NCI-H1694 treated with DMSO at 0.1 percent for 48 hours (cell line): ENCODE measurements at places on chromosomes 12 and 14.

DNA sequence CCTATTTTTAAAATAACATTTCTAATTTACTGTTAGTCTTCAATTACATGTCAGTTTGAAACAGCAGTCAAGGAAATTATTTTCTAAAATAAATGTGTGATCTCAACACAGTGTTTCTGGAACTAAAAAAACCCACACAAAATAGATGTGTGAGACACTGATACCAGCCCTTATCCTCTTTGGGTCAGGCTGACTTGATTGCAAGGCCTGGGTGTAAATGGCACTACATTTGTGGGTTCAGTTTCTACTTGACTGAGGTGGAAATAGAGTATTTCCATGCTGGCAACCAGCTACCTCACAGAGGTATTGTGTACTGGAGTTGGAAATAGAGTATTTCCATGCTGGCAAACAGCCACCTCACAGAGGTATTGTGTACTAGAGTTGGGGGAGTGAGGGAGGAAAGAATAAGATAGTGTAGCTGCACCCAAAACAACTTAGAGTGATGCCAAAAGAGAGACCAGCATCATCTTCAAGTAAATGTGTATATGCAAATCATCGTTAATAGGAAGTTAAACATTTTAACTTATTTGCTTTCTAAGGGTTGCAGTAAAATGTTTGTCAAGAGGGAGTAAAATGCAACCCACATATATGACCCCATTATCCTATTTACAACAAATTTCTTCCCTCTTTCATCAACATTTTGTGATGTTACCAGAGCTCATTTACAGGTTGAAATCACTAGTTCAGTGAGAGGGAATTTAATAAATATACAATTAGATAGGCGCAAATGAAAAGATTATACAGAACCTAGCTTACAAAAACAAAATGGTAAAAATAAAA, 10.7 kb upstream of the LYZ start:
- DNase-seq, result no peak

DNA sequence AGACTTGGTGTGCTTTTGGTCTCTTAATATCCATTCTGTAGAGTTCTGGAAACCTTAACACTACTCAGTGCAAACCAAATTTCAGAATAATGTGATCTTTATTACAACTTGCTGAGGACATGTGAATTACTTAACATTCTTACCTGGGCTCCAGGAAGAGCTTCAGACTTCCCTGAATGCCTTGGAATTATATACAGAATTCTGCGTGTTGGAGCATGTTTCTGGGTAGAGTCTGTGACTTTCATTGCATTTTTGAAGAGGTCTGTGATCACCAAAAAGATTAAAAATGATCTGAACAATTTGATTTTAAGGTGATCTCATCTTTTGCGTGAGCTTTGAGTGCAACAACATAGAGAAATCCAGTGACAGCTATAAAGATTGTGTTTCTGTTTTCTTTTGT, 35.4 kb downstream of the ZDHHC17 start:
- DNase-seq, result no peak

- no peak for DNase-seq
Observed at GRCh38 chr14:68937471-68938270, 41.4 kb downstream of the ACTN1 start.

DNA sequence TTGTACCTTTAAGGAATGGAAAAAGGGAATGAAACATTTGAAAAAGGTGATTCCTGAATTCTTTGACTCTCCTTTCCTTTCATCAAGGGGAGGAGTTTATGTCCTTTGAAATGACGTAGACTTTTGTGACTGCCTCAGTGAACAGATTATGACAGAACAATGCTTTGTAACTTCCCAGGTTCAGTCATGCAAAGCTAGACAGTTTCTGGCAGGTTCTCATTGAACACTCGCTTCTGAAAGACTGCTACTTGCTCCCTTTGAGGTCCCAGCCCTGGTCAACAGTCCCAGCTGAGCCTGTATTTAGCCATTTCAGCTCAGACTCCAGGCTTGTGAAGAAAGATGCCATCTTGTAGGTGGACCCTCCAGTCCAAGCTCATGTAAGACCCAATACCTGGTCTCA, 1178.9 kb downstream of the BCL11B start:
- no peak for DNase-seq

DNA sequence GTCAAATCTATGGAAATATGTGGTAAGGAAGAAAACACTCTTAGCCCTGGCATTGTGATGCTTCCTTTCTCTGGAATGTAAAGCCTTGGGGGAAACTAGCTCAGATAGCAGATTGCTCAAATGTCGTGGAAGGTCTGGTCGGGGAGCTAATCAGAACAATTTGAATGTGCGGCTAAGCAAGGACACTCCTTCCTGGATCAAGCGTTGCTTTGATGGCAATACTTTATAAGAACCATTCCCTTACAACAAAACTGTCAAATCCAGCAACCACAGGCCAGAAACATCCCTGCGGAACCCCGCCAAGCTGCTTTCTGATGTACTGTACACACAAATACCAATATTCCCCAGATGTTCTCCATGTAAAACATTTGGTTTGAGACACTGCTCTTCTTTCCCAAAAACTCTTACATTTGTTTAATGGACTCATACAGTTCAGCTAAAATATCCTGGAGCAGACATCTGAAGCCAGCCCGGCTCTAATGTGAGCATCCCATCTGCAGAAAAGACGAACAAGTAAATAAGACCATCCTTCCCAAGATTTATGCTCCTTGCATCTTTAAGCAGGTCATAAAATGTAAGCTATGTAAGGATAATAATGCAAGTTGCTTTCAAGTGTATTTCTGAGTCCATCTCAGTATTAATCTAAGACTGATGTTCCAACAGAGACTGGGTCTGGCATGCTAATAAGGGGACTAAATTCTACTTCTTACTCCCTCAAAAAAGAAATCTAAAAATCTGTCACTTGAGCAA, 20.2 kb downstream of the NUAK1 start:
- no peak for DNase-seq
